HTR-8/SVneo (cell line): ENCODE measurements at places on chromosomes 4 and X.

DNA sequence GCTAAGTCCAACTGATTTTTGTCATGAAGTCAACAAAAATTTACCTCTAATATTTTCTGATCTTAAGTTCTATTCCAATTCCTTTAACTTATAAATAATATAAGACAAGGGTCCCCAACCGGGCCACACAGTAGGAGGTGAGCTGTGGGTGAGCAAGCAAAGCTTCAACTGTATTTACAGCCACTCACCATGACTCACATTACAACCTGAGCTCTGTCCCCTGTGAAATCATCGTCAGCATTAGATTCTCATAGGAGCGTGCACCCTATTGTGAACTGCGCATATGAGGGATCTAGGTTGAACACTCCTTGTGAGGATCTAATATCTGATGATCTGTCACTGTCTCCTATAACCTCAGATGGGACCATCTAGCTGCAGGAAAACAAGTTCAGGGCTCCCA lies 227.4 kb downstream of the MAPK10 start:
- no peak for DNase-seq

GRCh38 chrX:68121835-68122234 lies 311.5 kb downstream of the OPHN1 start:
- DNase-seq = no peak

GRCh38 chr4:76982638-76983584 lies 33.4 kb downstream of the SEPTIN11 start:
- DNase-seq = no peak

GRCh38 chrX:97876697-97877407 lies 993.1 kb downstream of the RPA4 start:
- DNase-seq = no peak

GRCh38 chr4:11698846-11699590 lies 270.3 kb upstream of the HS3ST1 start:
- DNase-seq = no peak

GRCh38 chrX:55127692-55128091 lies 38.9 kb downstream of the PAGE2 start:
- DNase-seq = no peak

DNA sequence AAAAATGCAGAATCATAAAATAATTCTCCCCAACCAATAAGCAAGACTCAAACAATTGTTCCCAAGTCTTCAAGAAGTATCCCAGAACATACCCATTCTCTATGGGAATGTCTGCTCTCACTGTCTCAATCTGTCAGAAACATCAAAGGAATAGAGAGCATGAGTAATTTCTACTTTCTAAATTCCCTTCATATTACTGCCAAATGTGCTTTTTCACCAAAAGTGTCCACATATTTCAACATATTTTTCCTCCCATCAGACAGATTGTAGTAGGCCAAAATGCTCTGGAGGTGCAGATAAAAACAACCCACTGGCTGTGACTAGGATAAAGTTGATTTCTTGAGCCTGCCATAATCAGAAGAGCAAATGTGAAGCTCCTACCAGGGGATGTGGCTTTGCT lies 692.0 kb upstream of the FAM241A start:
- DNase-seq = no peak

DNA sequence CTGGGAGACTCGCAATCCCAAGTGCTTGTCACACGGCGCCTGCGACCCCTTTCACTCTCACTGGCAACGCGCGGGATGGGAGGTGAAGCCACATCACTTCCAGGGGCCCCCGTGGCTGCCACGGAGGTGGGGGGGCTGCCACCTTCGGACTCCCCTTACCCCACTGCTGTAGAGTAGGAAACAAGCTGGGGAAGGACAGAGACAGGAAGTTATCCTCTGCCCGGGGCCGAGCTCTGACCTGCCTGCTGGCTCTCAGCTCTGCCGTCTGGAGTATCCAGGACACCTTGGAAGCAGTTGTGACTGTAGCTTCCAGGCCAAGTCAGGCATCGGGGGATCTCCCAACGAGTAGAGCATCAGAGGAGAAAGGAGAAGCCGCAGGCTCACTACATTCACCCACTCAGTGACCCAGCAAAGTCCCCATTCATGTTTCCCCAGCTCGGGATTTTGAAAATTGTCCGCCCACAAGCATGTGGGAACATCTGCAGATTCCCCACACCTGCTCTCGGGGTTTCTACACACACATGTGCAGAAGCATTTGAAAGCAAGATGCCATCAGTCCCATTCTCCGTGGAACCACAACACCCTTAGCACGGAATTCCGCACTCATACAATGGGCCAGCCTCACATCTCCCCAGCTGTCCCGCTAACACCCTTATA lies 10.8 kb downstream of the PDZD4 start:
- DNase-seq = no peak

DNA sequence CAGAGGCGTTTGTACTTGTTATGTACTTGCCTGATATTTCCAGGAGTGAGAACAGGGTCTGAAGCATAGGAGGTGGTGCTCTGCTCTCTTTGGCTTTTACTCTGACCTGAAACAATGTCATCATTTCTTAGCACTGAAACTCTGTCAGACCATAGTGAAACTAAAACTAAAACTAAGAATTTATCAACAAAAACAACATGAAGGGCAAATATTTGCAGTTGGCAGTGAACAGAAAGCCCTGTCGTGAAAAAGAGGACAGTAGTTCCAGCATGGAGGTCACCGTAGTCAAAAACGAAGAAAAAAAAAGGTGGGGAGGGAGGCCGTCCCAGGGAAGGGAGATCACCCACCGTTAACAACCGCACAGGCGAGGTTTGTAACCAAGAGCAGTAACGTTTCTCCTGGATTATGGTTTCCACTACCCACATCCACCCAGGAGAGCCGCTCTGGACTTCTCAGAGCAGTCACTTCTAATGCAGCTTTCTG lies 97.5 kb downstream of the ANK2 start:
- DNase-seq = no peak

GRCh38 chrX:13520351-13520750 lies 49.0 kb upstream of the EGFL6 start:
- DNase-seq = no peak

DNA sequence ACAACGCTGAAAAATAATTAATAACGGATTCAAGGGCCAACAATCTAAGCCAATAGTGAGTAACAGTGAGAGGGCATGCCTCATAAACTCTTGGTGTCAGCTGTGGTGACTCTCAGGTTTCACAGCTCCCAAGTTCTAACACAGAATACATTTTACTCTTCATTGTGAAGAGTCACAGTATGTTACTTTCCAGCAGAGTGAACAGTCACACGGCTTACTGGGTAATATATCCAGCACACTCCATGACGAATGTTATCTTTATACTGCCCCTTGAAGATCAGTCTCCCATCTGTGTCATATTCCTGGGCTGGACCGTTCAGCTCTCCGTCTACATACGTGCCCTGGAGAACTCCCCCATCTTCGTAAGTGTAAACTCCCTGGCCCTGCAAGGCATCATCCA lies 23.1 kb downstream of the SETD7 start:
- no peak for DNase-seq

GRCh38 chr4:48445704-48446103 lies 37.4 kb upstream of the SLC10A4 start:
- DNase-seq = no peak

DNA sequence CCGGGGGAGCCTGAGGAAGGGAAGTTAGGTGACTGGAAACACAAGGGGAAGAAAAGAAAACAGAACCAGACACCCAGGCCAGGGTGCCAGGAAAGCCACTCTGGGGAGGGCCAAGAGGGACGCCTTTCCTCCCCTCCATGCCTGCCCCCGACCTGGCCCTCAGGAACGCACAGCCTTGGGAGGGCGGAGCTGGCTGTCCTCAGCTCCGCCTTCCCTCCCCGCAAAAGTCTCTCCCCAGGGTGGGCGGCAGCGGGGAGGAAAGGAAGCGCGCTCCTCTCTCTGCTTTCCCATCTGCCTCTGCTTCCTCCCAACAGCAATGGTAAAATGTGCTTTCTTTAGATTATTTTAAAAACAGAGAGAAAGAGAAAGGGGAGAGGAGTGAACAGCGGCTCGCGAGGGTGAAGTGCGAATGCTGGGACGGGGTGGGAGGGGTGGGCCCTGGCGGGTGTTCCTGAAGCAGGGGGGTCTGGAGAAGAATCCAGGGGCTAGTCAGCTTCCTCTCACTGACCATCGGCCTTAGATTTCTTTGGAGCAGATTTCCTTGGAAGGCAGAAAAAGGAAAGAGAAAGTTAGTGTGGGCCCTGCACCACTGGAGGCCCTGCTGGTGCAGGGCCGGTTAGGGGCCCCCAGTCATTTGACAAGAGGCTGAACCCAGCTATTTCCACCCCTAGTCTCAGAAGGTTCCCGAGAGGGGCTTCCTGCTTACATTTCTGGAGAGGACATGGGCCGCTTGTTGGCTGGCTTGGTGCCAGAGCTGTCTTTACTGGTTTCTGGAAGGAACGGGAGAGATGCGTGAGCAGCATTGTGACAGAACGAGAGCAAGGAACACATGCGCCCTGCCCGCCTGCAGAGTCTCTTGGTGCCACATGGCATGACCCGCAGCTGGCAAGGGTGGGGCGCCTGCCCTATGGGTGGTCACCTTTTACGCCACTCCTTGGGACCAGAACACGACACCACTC lies 4.7 kb upstream of the RENBP start:
- no peak for DNase-seq

DNA sequence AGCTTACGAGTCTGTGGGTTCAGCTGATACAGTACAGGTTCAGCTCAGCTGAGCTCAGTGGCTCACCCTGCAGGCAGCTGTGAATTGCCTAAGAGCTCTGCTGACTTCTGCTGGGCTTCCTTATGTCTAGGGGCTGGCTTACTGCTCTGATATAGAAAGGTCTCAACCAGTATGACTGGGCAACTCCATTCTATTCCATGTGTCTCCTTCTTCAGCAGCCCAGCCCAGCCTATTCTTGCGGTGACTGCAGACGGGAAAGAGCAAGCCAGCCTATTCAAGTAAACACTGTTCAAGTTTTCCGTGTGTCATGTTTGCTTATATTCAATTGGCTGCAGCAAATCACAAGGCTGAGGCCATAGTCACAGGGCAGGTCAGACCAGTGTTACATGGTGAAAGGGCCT lies 615.4 kb upstream of the ZFP42 start:
- DNase-seq = peak; percentile 7

DNA sequence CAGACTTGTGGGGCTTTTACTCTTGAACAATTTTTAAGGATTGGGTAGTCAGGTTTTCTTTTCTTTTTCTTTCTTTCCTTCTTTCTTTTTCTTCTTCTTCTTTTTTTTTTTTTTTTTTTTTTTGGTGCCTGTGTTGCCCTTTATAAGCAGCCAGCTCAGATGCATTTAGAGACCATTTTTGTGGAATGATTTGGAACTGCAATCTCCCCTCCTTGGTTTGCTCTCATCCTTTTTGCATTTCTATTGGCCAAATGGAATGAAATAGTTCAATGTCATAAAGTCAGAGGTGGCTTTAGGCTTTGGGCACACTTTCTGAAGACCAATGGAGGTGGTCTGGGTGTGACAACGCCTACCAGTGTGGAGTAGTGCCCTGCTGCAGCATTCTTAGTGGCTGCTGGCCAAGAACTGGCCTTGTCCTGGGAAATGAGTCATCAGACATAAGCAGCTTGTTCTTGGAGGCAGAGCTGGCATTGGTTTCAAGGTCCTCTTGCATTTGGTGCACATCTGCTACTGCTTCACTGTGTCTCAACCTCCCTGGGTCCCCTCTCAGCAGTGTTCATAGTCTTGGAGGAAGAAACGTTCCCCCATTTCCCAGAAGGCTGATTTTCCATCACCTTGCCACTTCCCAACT lies 84.5 kb downstream of the CT47B1 start:
- DNase-seq = peak; percentile 1

- no peak for DNase-seq
Measured at GRCh38 chr4:39470402-39470801, 11.5 kb downstream of the LIAS start.

- no peak for DNase-seq
Measured at GRCh38 chr4:5705647-5706320, 2.6 kb downstream of the EVC2 start.

GRCh38 chrX:13082206-13083065 lies 38.0 kb upstream of the FAM9C start:
- no peak for DNase-seq

DNA sequence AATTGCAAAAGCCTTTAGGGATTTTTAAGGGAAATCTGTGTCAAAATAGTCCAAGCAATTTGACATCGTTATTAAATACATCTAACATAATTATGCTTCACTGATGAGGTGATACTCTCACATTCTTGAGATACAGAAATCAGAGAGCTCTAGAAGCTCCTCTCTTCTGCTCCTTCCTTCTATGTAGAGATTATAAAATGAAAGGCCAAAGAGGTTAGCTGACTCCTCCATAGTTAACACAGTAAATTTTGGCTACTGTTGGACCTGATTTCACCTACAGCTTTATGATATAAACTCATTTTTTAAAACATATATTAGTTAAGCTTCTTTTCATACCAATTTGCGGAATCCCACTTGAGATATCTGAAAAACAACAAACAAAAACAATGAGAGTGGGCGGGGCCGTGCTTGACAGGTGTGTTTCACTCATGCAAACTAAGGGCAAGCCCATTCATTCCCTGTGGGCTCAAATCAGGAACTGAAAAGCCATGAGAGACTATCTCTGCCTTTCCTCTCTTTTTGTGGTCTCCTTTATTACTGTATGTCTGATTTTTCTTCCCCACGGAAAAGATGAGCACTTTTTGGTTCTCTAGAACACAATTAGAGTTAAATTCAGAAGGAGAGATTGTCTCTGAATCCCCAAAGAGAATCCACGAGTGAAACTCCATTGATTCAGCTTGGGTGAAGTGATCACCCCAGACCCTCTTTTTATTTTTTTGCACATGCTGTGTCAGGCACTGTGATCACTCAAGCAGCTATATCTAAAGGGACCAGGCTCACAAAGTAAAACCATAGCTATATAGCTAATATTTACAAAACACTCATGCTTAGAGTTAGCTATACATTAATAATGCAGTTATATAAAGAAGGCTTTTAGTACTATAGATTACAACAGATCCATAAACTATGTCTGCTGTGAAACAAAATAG lies 566.3 kb downstream of the IL15 start:
- DNase-seq = no peak

DNA sequence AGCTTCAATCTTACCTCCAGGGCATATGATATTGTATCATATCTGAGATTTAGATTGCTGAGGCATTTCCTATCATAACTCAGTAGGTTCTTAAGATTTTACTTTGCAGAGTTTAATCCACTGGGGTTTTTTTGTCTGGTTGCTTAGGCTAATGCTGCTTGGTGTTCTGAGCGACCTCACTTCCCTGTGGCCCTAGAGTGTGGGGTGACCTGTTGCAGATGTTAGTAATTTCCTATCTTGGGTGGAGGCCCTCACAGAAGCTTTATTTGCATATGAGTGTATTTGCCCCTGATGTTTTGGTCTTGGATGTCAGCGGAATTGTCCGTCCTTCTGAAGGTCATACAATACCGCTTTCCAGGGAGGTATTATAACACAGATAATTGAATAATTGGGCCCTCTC lies 137.1 kb downstream of the NDST3 start:
- DNase-seq = no peak

GRCh38 chr4:186647821-186648220 lies 75.8 kb downstream of the FAT1 start:
- DNase-seq = no peak

GRCh38 chr4:126495163-126495752 lies 1137.5 kb upstream of the INTU start:
- DNase-seq = no peak

- DNase-seq = no peak
Measured at GRCh38 chrX:49071877-49072711, 1.7 kb downstream of the PRAF2 start.

GRCh38 chrX:154490021-154490413 lies 412 bp downstream of the SLC10A3 start:
- no peak for DNase-seq

- DNase-seq = no peak
Measured at GRCh38 chr4:155428128-155428527, 51.4 kb upstream of the MAP9 start.

GRCh38 chr4:93802045-93802444 lies 26.5 kb upstream of the ATOH1 start:
- no peak for DNase-seq

GRCh38 chrX:106725931-106726330 lies 570 bp upstream of the RNF128 start:
- DNase-seq = no peak
